Stimulated activated naive CD8-positive, alpha-beta T cell treated with anti-CD3 and anti-CD28 coated beads, Interleukin-15, amount 100 ng/mL, for 72 hours (primary cell): ENCODE measurements at places on chromosomes 1 and 21.

- no peak for DNase-seq
These were observed 64.1 kb upstream of the ETV3 start for GRCh38 chr1:157202331-157202730.

- DNase-seq, result no peak
These were observed 128.2 kb downstream of the LBR start for GRCh38 chr1:225299624-225300023.

GRCh38 chr1:21287905-21288514 lies 2.3 kb downstream of the ECE1 start:
- DNase-seq, result no peak

GRCh38 chr1:33032126-33032869 lies 4.4 kb downstream of the AK2 start:
- no peak for DNase-seq

DNA sequence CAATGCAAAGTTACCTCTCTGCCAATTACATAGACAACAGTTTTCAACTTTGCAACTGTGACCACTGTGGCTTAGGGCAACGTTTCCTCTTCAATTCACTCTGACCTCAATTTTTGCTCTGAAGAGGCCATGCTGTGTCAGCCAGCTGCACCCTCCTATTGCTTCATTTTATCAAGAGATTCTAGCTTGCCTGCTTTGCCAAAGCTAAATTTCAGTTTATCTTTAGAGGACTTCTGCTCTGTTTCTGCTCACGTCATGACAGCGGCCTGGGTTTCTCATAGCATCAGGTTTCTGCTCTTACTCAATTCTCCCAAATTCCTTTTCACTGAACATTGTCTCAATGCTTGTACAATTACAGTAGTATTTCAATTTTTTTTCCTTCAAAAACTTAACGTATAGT lies 154.6 kb downstream of the PLA2G4A start:
- DNase-seq, result no peak
